ENCODE measurements at places on chromosomes 12 and 14. TPM values are rescaled to one million over a fixed set of nuclear protein-coding genes. Genes with fewer than 3 reads are reported as not detected.

GRCh38 chr14:39847194-39847593 is 415.0 kb upstream of the FBXO33 start:
- DNase-seq, result no peak

- no peak for DNase-seq
Observed at GRCh38 chr14:80621701-80622100, 319.8 kb downstream of the CEP128 start.

DNA sequence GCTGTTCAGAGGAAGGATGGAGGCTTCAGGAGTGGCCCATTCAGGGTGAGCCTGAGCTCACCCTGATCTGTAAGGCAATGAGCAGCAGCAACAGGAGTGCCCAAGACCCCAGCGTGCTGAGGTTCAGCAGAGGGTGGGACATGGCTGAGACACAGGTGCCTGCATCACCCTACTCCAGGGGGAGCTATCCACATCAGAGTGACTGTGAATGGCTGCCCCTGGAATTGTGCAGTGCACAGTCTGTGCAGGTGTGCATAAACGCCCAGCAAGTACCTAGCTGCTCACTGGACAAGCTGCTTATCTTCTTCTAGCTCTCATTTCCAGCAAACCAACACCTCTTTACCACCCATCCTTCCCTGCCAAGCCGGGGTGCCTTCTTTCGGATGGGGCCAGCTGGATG is 140.6 kb upstream of the PRMT8 start:
- DNase-seq, result no peak

DNA sequence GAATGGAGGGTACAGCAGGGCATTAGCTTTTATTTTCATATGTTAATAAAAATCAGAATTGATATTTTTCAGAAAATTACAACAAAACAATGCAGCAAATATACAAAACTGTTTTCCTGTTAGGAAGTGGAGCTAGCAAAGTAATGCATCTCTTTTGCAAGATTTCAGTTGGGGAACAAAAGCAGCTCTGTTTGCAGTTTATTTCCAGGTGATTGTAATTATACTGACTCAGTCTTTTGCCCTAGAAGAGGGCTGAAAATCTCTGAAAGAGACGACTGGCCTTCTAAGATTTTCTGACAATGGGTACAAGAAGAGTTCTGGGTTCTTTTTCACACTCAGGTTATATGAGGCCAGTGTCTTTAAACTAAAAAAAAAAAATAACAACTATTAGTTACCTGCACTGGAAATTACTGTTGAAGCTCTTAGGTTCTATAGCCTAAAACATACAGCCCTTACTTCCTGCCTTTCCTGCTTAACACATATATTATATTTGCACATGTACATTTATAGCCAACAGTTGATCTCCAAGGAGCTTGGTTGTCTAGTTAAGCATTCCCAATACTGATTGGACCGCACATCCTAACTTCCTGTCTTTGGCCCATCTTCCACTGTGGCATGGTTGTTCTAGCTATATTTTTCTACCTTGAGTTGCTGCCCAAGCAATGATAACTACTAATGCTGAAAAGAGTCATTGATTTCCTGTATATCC is 199.1 kb upstream of the KRR1 start:
- DNase-seq, result no peak

DNA sequence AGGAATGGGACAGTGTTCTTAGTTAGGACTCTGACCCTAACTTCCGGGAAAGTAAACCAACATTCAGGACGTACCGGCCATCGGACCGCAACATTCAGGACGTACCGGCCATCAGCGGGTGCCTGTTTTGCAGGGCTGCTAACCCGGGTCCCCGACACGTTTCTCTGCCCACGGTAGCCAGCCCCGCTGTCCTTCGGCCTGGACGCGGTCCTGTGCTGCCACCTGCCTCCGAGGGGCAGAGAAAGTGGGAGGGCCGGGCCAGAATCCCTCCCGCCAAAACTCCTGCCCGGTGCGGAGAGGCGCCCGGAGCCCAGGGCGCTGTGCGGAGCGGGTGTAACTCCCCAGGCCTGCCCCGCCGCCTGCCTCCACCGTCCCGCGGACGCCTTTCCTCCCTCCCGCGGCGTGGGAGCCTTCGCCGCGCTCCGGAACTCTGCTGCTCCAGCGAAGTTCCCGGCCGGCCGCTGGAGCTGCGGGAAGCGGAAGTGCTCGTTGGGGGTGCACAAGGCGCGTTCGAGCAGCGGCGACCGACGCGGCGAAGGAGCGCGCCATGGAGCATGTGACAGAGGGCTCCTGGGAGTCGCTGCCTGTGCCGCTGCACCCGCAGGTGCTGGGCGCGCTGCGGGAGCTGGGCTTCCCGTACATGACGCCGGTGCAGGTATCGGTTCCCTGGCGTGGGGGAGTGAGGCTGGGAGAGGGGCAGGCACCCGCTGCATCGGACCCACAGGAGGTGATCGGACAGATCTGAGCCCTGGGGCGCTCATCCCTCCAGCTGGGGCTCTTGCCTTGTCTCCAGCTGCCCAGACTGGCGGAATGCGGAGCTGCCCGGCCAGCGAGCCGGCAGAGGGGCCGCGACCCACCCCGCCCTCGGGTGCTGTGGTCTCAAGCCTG is at the start of gene DDX55:
Gene DDX55 (plus strand): TSS at position 498 of the 888 bp plus-strand sequence. CDS start 50 bp downstream, at position 548.
- peak; percentile 87 for DNase-seq

- no peak for DNase-seq
Observed at GRCh38 chr14:105328678-105329390, 14.3 kb downstream of the PACS2 start.

GRCh38 chr14:51582437-51582836 is 69.3 kb upstream of the FRMD6 start:
- DNase-seq, result no peak

Gene RTL1
- total RNA-seq, result 1.5 TPM

Gene ACOT6
- total RNA-seq, result not detected

Data from type B pancreatic cell (in vitro differentiated cells).